ENCODE measurements at places on chromosomes 1 and 21.

- DNase-seq: no peak
Observed at GRCh38 chr1:74247881-74248528, 12.8 kb downstream of the TNNI3K start.

DNA sequence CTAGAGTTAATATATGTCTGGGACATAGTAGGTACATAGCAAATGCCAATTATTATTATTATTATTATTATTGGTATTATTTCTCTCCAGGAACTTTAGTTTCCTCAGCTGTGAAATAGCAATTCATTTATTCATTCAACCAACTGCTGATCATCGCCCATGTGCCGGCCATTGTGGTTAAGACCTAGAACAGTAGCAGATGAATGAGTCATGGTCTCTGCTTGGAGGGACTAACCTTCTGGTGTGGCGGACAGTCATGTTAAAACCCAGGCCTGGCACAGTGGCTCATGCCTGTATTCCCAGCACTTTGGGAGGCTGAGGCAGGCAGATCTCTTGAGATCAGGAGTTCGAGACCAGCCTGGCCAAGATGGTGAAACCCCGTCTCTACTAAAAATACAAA is 23.8 kb upstream of the LDLRAP1 start:
- DNase-seq: peak; percentile 85

- DNase-seq: peak; percentile 46
Observed at GRCh38 chr1:1616045-1616790, 918 bp downstream of the MIB2 start.

DNA sequence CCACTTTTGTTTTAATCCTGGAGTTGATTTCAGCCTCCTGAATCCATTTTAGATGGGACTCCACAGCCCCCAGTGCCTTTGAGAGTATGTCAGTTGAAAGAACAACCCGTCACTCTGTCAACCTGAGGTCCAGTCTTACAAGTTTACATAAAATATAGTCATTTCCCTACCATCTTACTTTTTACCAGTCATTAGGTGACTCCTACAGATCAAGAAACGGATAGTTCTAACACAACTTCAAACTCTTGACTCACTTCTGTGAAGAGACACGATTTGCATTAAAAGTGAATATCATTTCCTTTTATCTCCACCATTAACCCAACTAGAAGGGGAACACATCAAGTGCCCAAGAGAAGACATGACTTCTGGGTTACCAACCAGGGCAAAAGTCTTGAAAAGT is 147.1 kb downstream of the NTPCR start:
- DNase-seq: no peak

GRCh38 chr1:188708795-188709535 is 1768.7 kb downstream of the BRINP3 start:
- no peak for DNase-seq

DNA sequence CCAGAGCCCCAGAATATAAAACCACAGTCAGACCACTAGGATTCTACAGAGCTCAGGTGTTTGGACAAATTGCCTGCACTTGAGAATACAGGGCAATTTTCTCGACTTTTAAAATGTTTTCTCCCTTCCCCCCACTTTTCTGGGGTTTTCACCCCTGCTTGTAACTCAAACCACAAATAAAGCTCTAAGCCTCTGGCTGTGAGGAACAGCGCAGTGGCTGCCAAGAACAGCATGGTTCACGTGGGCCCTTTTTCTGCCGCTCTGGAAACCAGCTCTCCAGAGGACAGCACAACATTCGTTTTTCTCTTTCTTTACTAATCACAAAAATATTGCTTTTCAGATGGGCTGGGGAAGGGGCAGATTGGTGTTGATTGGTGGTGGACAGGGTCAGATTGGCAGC is 102.2 kb upstream of the JUN start:
- DNase-seq: no peak

GRCh38 chr1:84506729-84507453 is 510 bp upstream of the GNG5 start:
- DNase-seq: no peak

DNA sequence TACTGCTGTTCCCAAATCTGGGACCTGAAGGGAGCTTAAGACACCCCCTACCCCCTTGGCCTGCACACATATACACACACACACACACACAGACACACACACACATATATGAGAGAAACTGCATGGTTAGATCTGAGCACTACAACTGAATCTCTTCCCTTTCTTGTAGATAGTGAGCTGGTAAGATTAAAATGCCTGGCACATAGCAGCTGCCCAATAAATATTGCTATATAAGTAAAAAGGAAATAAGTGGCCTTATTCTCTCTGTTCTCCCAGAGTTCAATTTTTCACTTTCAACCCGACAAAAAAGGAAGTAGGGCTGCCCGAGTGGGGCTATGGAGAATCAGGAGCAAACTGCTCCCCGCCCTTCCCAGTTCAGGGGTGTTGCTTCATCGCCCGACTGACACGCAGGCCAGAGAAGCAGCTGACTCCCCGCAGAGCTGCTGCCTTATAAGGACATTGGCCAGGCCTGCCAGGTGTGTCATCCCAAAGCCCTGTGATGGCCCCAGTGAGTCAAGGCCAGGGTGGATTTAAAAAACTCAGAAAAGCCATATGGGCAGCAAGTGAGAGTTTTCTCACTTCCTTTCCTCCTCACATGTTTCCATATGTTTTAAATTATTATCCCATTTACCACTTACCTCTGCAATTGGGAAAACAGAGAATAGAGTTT is 106.5 kb upstream of the SLC44A3 start:
- DNase-seq: peak; percentile 96

GRCh38 chr1:100353988-100354387 is 1.7 kb downstream of the CDC14A start:
- peak; percentile 81 for DNase-seq

- peak; percentile 9 for DNase-seq
Observed at GRCh38 chr1:84089867-84090266, 54.2 kb upstream of the PRKACB start.

GRCh38 chr1:10834770-10835412 is 38.4 kb upstream of the CASZ1 start:
- DNase-seq: no peak

GRCh38 chr21:21210552-21210951 is 212.3 kb downstream of the NCAM2 start:
- no peak for DNase-seq

GRCh38 chr1:226643611-226644540 is 95.2 kb downstream of the ITPKB start:
- DNase-seq: no peak

- no peak for DNase-seq
Observed at GRCh38 chr1:161106431-161106830, 8.3 kb downstream of the KLHDC9 start.

GRCh38 chr1:71053758-71054157 is 6.1 kb upstream of the PTGER3 start:
- no peak for DNase-seq

DNA sequence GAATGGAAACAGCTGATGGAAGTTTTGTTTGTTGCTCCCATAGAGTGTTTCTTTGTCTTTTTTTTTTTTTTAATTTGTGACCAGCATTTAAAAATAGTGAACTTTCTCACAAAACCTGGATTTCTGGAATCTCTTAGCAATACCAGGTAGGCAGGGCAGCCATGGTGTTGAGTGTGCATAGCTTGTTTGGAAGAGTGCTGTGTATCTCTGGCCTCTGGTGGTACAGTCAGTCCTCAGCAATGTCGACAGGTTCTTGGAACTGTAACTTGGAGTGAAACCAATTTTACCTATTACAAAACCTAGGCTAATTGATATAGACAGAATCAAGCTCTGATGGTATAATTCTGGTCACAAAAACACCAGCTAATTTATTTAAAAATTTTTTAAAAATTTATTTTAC is 6.7 kb downstream of the AADACL3 start:
- DNase-seq: no peak

DNA sequence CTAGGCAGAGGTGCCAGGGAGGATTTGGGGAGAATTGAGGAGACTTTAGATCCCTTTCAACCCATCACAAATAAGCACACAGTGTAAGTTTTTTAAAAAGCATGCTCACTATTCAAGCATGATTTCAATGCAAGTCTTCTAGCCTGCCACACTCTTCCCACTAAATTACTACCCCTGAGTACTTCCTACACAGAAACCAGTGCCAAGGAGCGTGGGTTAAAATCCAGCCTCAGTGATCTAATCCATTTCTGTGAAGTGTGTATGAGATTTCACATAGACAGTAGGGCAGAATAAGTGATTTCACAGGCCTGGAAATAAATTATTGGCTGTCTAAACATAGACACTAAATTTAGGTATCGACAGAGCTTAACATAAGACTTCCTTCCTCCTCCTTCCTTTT is 142.9 kb upstream of the ATP1B1 start:
- no peak for DNase-seq

GRCh38 chr21:28737674-28738419 is 254.8 kb downstream of the LTN1 start:
- peak; percentile 65 for DNase-seq

- DNase-seq: no peak
Observed at GRCh38 chr1:29004288-29004687, 89.9 kb downstream of the EPB41 start.

DNA sequence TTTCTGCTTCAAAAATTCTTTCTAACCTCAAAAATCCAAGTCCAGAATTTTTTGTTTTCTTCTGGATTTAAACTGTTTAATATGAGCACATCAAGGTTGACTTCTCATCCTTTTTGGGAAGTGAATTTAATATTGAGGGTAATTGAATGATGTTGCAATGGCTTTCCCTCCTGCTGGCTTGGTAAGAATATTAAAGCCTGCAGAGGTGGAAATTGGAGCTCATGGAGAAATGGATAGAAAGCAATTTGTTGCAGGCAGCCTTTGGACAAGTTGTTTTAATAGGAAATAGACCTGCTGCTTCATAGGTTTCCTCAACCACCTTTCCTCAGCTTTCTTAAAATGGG is 124.7 kb downstream of the SYT2 start:
- peak; percentile 76 for DNase-seq

GRCh38 chr1:224938652-224939051 is 9.2 kb downstream of the DNAH14 start:
- DNase-seq: no peak

DNA sequence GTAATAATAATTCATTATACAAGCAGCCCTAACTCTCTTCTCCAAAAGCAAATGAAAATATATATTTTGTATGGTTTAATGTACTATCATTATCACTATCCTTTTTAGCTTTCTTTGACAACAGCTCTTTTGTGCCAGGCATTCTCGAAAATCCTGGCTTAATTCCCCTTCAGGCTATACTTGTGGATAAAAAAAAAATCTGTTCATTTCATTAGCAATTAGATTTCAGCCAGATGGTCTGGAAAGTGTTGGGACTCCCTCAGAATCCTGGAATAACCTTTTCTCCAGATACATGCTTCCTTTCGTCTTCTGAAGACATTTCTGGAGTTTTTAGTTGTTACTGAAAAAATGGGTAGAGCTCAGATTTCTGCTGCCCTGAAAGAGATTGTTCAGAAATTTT is 83.4 kb upstream of the PLPPR4 start:
- no peak for DNase-seq
